Activated CD4-positive, alpha-beta memory T cell treated with anti-CD3 and anti-CD28 coated beads for 36 hours (primary cell): ENCODE measurements at places on chromosomes 1 and 21. TPM values are rescaled to one million over a fixed set of nuclear protein-coding genes. Genes with fewer than 3 reads are reported as not detected.
A peak's percentile ranks its signal among the peaks of the same experiment; 100 is the strongest.

FCRL6 gene
- not detected for total RNA-seq

- H3K27me3 ChIP-seq, result peaks cover 2% of the 10 kb centered on the region
- no peaks in the 10 kb centered on the region for H3K36me3 ChIP-seq
- no peak overlapping the region for H3K27ac ChIP-seq
- DNase-seq, result no peak
- no peak overlapping the region for H3K4me3 ChIP-seq
These were observed 75.7 kb upstream of the SPATA6 start for GRCh38 chr1:48547561-48548220.

DNA sequence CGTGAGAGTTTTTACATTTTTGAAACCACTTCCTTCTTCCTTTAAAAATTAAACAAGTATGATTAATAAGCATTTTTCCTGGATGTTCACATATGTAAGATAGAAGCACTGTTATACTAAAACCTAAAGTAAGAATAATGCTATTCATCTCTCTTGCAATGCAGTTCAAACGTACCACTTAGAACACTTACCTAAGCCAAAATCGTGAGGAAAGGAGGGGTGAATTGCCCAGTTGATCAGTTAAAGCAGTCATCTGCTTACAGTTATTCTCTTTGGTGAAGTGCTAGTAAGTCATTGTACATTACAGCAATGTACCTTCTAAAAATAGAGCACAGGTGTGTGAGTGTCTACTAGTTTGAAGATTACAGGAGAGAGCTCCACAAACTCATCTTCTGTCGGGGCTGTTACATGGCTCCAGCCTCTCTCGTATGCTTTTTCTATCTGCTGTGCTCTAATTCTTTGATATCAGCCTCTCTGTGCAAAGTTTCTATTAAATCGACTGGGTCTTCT, 3.4 kb downstream of the NCAM2 start:
- H3K4me1 ChIP-seq, result peaks cover 16% of the 10 kb centered on the region
- H3K4me3 ChIP-seq, result no peak overlapping the region
- no peak overlapping the region for H3K27ac ChIP-seq
- H3K27me3 ChIP-seq, result peaks cover 25% of the 10 kb centered on the region
- DNase-seq, result no peak

- H3K27me3 ChIP-seq, result no peaks in the 10 kb centered on the region
- no peak overlapping the region for H3K27ac ChIP-seq
- H3K4me1 ChIP-seq, result peaks cover 28% of the 10 kb centered on the region
- no peak overlapping the region for H3K4me3 ChIP-seq
These were observed 39.1 kb downstream of the CLSTN1 start for GRCh38 chr1:9784508-9785133.

- peaks cover 15% of the 10 kb centered on the region for H3K36me3 ChIP-seq
- no peaks in the 10 kb centered on the region for H3K27me3 ChIP-seq
- no peak overlapping the region for H3K4me3 ChIP-seq
- no peak for DNase-seq
- H3K27ac ChIP-seq, result no peak overlapping the region
These were observed 24.4 kb downstream of the FABP3 start for GRCh38 chr1:31348449-31348848.

DNA sequence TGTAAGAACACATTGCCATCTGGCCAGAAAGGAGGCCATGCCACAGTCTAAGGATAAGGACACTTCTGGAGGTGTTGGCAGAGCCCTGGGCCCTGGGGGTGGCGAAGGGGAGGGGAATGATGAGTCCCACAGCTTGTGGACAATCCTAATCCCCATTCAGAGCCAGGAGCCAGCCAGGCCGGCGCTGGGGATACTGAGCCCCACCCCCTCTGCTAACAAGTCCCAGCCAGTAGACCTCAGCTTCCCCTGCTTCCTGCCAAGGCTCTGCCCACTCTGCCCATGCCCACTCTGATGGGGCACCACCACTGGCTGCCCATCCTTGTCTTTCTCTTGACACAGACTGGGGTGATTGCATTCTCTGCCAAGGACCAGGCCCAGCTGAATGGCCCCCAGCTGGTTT, 71.9 kb downstream of the NAV1 start:
- H3K4me1 ChIP-seq, result no peaks in the 10 kb centered on the region
- no peak for DNase-seq
- H3K36me3 ChIP-seq, result no peaks in the 10 kb centered on the region

- H3K27me3 ChIP-seq, result no peaks in the 10 kb centered on the region
- H3K36me3 ChIP-seq, result no peaks in the 10 kb centered on the region
- H3K4me3 ChIP-seq, result no peak overlapping the region
- no peak for DNase-seq
- peaks cover 26% of the 10 kb centered on the region for H3K4me1 ChIP-seq
These were observed 764 bp upstream of the CFH start for GRCh38 chr1:196651079-196651478.

DNA sequence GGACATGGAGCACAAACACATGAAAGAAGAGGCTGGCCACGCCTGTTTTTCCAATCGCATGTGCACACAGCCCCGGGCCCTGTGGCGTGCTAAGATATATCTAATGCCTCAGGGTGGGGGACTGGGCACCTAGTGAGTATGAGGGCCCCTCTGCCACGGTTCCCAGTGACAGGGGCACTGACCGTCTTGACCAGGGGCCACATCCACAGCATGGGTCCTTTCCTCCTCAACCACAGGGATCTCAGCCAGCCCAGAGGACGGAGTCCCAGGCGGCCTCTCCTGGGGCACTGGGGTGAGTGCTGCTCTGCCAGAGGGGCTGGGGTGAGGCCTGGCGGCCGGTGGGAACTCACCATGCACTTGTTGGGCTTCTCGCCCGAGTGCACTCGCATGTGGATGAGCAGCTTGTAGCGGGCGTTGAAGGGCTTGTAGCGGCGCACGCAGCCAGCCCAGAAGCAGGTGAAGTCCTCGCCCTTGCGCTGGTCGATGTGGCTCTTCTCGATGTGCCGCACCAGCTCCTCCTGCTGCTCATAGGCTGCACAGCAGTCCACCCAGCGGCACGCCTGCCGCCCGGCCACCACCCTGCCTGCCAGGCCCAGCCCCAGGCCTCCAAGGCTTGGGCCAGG, 134.7 kb downstream of the DMRTB1 start:
- H3K4me3 ChIP-seq, result no peak overlapping the region
- DNase-seq, result no peak
- H3K27ac ChIP-seq, result no peak overlapping the region
- no peaks in the 10 kb centered on the region for H3K27me3 ChIP-seq

DNA sequence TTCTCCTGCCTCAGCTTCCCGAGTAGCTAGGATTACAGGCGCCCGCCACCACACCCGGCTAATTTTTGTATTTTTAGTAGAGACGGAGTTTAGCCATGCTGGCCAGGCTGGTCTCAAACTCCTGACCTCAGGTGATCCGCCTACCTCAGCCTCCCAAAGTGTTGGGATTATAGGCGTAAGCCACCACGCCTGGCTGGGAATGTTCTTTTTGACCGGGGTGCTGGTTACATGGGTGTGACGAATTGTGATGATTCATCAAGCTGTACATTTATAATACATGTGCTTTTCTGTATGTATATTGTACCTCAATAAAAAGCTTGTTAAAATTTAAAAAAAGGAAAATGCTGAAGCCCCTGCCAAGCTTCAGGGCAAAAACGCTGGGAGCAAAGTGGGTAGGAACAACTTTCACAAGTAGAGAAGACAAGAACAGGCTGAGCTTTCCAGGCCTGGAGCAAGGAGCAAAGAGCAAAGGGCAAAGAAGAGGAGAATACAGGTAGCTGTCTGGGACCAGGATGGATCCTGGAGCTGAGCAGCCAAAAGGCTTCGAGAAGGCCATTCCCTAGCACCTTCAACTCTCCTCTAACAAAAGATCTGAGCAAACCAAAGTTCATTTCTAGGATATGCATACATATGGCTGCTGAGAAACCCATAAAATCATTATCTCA, 20.5 kb upstream of the YRDC start:
- no peak overlapping the region for H3K4me3 ChIP-seq
- no peak overlapping the region for H3K27ac ChIP-seq
- peaks cover 30% of the 10 kb centered on the region for H3K36me3 ChIP-seq
- DNase-seq, result no peak
- no peaks in the 10 kb centered on the region for H3K27me3 ChIP-seq

- no peak for DNase-seq
- no peak overlapping the region for H3K27ac ChIP-seq
These were observed 20.6 kb downstream of the GPR3 start for GRCh38 chr1:27413004-27413403.

- H3K27ac ChIP-seq, result no peak overlapping the region
- peaks cover 9% of the 10 kb centered on the region for H3K27me3 ChIP-seq
- DNase-seq, result no peak
- H3K4me3 ChIP-seq, result no peak overlapping the region
- H3K4me1 ChIP-seq, result peaks cover 14% of the 10 kb centered on the region
These were observed 2.0 kb upstream of the FAM131C start for GRCh38 chr1:16075337-16076030.

- H3K36me3 ChIP-seq, result no peaks in the 10 kb centered on the region
- H3K4me1 ChIP-seq, result no peaks in the 10 kb centered on the region
- no peaks in the 10 kb centered on the region for H3K27me3 ChIP-seq
- DNase-seq, result no peak
- H3K27ac ChIP-seq, result no peak overlapping the region
These were observed 21.1 kb downstream of the PRXL2B start for GRCh38 chr1:2607641-2608091.

DNA sequence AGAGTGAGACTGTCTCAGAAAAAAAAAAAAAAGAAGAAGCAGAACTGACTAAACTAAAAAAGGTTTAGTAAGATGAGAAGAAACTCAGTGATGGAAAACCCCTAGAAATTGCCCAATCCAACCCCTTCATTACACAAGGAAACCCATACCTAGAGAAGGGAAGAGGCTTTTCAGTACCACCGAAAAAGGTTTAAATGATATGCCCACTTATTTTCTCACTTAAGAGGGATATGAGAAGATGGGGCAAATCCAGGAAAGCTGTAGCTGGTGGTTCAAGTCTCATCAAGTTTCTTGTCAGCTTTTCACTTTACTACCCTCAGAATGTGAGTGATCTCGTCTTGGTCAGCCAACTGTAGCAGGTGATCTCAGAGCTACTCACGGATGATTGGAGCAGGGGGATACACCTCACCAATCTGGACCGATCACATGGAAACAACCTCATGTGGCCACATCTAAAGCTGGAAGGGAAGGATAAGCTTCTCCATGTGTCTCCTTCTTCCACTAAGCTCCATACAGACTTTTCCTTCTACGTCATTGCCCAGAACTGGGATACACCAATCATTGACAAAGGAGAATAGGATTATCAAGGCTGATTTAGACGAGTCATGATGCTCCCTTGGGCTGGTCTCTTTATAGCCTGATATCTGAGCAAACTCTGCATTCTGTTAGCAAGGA, 126.7 kb upstream of the POU3F1 start:
- no peaks in the 10 kb centered on the region for H3K4me1 ChIP-seq
- no peak for DNase-seq
- H3K36me3 ChIP-seq, result no peaks in the 10 kb centered on the region
- H3K27me3 ChIP-seq, result no peaks in the 10 kb centered on the region
- H3K4me3 ChIP-seq, result no peak overlapping the region
- no peak overlapping the region for H3K27ac ChIP-seq

GRCh38 chr1:106780806-106781569, 275.5 kb upstream of the PRMT6 start:
- no peaks in the 10 kb centered on the region for H3K36me3 ChIP-seq
- H3K27me3 ChIP-seq, result no peaks in the 10 kb centered on the region
- H3K4me1 ChIP-seq, result no peaks in the 10 kb centered on the region

DNA sequence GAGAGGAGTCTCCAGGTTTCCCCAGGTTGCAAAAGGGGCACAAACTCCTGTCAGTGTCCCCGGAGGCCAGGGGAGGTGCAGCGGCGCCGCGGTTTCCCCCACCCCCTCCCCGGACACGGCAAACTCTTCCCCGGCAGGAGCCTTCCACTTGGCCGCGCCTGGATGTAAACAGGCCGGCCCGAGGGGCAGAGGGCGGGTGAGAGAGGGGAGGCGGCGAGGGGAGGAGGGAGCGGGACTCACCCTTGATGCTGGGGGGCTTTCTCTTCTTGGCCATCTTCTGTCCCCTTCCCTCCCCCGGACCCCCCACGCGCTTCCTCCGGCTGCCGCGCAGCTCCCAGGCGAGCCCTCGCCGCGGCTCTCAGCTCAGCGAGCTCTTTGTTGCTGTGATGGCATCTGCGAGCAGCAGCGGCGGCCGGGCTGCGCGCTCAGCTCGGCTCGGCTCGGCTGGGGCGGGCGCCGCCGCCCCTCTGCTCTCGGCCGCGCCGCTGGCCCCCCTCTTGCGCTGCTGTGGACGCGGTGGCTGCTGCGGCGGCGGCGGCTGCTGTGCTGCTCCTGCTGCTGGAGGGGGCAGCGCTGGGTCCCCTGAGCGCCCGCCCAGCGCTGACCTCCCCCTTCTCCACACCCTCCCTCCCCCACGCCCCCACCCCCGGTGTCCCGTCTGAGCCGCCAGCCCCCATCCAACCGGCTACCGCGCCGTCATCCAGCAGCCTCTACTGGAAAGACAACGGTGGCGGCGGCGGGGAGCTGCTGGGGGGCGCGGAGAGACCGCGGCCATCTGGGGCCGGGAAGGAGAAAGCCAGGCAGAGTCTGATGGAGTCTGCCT, 4.9 kb upstream of the SLC44A5 start:
- peak overlapping the region; percentile 36 for H3K4me3 ChIP-seq
- no peak overlapping the region for H3K27ac ChIP-seq
- no peaks in the 10 kb centered on the region for H3K36me3 ChIP-seq
- H3K27me3 ChIP-seq, result peaks cover 60% of the 10 kb centered on the region

DNA sequence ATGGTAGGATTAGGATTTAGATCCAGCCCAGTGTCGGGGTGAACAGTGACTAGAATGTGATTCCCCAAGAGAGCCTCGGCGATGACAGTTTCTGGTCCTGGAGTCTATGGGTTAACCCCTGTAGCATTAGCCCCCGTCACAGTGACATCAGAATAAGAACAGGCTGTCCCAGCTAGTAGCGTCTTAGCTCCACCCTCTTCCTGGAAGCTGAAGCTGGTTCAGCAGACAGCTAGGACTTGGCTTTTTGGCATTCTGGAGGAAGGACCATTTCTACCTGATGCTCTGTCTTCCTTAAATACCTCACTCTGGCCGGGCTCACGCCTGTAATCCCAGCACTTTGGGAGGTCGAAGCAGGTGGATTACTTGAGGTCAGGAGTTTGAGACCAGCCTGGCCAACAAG, 5.0 kb downstream of the NDUFS2 start:
- no peak for DNase-seq
- H3K36me3 ChIP-seq, result peaks cover 47% of the 10 kb centered on the region
- peaks cover 40% of the 10 kb centered on the region for H3K4me1 ChIP-seq
- H3K27ac ChIP-seq, result no peak overlapping the region
- no peak overlapping the region for H3K4me3 ChIP-seq
- H3K27me3 ChIP-seq, result no peaks in the 10 kb centered on the region

DNA sequence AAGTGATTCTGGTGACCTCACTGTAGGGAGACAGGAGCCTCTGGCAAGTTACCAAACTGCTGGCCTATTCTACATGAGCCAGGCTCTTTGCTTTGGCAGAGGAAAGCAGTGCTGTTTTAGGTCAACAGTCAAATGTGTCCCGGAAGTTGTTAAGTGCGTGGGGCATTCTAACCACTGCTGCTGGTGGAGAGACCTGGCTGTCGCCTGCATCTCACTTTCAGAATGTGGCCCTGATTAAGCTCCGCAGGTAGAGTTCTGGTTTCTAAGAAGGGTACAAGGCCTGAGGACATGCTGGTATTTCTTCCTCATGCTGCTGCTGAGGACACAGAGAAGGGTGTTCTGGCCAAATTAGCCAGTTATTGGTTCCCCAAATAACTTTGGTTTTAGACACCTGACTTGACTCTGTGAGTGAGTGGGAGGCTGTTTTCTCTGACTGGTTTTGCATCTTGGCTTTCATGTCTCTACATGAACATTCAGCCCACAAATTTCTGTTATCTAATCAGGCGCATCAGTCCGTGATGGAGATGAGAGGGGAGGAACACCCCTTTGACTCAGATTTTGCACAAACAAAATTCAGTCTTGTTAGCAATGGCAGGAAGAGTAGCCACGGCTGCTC, 120.8 kb downstream of the LMO4 start:
- peaks cover 4% of the 10 kb centered on the region for H3K36me3 ChIP-seq
- no peaks in the 10 kb centered on the region for H3K27me3 ChIP-seq
- H3K27ac ChIP-seq, result peak overlapping the region; percentile 78
- peak overlapping the region; percentile 34 for H3K4me3 ChIP-seq
- peaks cover 33% of the 10 kb centered on the region for H3K4me1 ChIP-seq
- DNase-seq, result peak; percentile 80
